Activated B cell treated with CpG ODN at 0.5 μM for 24 hours (primary cell): ENCODE measurements at places on chromosomes 4 and X.
A peak's percentile ranks its signal among the peaks of the same experiment; 100 is the strongest.

- DNase-seq = no peak
These were observed 4.2 kb downstream of the HGFAC start for GRCh38 chr4:3445829-3446545.

DNA sequence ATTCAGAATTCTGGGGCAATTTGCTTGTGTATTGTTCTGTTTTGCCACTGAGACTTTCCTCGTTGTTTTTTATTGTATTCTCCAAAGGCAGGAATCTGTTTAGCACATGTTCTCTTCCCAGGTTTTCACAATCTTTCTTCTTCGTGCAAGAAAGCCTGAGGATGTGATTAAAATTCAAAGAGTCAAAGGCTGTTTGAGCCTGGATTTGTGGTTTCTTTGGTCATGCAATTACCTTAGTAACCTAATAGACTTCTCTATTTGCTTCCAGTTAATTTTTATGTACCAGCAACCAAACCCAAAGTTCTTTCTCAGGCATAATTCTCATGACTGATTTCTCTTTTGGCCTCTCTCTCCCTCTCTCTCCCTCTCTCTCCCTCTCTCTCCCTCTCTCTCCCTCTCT, 1420.1 kb upstream of the TENM3 start:
- no peak for DNase-seq

DNA sequence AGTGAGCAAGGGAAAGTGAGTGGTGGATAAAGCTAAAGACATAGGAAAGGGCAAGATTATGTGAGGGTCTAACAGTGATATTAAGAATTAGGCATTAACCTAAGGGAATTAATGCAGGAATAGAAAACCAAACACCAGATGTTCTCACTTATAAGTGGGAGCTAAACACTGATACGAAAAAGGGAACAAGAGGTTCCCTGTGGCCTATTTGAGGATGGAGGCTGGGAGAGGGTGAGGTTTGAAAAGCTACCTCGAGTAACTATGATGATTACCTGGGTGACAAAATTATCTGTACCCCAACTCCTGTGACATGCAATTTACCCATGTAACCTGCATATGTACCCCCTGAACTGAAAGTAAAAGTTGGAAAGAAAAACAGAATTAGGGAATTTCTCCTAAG, 79.0 kb downstream of the ANXA3 start:
- no peak for DNase-seq

- DNase-seq = no peak
These were observed 39.7 kb downstream of the AKAP4 start for GRCh38 chrX:50161127-50161526.

GRCh38 chrX:111207851-111208250, 62.4 kb downstream of the CAPN6 start:
- DNase-seq = no peak

- no peak for DNase-seq
These were observed 31.9 kb downstream of the SMIM14 start for GRCh38 chr4:39606747-39607146.

GRCh38 chr4:145496292-145496691, 14.6 kb downstream of the SMAD1 start:
- DNase-seq = no peak

DNA sequence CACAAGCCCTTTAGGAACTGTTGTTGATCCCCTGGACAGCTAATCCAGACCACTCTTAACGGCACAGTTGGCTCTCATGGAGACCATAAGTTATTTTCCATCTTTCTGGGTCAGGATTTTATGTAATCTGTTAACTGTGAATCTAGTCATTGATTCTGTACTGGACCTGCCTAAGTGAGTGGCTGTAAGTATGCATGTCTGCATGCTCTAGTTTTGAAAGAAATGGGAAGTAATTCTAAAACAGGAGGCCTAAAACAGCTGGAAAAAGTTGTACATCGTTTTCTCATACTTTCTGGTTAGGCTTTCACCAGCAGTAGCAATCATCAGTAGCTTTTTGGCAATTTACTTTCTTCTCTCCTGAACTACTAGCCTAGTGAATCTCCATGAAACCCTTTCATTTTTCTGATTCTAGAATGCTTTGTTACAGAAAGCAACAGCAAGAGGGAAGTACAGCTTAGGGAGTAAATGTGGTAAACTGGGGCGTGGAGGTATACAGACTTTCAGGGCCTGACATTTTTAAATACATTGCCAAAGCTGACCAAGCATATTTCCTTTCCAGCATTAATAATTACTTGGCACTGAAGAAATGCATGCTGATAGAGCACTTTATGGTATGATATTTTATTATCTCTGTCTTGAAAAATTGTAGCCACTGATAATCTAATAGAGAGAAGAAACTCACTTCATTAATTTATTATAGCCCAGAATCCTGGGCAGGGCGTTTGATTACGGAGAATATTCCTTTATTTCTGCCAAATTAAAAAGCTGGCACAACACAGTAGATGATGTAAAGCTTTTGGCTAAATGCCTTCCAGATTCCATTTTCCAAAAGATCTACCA, 202.7 kb downstream of the BANK1 start:
- DNase-seq = no peak

DNA sequence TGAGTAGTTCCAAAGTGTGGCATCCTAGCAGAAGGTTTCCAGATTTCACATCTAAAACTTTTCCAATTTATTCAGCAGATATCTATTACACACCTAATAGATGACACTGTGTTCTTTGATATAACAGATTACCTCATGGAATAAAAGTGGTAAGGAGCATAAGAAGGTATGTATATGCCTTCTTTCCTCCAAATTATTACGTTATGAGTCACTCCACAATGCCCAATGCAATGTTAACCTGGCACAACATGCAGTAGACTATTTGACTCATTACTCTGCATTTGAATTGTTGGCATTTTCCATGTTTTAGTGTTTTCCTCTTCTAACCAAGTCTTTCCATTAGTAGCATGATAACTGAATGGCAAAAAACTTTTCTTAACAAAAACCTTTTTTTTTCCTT, 383.6 kb downstream of the ADGRL3 start:
- DNase-seq = no peak

DNA sequence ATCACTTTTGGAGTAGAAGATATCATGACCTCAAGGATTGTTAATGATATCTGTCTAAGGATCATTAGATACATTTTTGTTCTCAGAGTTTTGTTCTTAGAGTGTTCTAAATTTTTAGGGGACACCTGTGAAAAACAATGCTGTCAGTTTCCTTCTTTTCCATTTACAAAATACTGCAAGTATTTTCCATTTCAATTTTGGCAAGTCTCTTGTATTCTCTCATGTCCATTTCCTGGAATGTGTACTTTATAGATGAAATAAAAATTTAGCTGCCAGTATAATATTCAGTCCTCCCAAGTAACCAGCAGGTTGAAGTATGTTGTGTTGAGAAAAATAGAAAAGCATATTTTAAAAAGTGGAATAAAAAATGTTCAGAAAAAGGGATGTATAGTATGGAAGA, 117.9 kb upstream of the HPGD start:
- no peak for DNase-seq

DNA sequence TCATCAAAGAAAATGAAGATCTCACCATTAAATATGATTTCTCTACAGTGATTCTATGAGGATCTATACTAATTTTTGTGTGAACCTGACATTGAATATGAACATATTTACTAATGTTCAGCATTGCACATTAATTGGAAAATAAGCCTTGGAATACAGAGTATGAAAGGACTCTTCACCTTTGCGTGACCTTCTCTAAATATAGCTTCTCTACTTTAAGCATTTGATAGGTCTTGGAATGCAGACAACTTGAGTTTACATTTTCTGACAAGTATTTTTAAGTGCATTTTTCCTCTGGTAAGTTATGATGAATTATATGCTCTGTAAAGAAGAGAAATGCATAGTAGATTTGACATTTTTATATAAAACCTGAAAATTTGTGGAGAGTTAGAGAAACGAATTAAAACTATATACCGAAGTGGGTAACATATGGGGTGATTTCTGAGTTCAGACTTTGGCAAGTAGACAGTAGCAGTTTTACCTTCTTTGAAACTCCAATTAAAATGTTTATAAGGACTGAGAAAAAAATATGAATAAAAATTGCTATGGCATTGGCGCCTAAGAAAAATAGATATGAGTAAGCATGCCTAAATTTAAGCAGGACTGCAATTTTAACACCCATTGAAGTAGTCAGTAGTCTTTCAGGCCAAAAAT, 371.9 kb downstream of the GABRG1 start:
- DNase-seq = no peak

GRCh38 chr4:182642831-182643230, 274.4 kb downstream of the DCTD start:
- DNase-seq = no peak

DNA sequence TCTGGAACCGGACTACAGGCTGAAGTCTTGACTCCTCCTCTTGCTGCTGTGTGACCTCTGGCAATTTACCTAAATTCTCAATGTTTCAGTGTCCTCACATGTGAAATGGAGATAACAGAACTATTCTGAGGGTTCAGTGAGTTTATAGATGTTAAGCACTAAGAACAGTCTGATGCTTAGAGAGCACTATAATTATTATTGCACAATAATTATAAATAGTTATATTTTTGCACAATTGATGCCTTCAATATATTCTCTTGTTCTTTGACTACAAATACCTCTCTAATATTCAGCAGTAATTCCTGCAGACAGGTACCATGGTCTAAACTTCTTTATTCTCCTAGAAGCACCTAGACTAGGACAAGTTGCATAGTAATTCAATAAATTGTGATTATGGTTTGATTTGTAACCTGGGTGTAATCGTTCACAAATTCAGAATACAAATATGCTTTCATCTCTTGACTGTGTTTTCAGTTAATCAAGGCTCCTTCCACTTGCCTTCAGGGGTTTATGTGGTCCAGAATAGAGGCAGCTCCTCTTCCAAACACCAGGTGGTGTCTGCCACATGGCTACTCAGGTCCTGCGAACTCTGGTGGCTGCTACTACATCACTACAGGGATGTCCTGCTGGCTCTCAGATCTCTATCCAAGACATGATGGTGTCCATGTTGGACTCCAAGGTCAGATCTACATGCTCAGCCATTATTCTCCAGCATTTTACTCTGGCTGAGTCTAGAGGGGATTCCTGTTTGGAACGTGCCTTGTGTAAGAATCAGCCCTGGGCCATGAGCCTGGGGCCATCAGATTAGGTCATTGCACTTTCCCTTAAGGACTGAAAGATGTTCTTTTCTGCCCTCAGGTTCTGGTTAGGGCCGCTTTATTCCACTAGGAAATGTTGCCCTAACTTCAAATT, 103.4 kb downstream of the QRFPR start:
- no peak for DNase-seq

DNA sequence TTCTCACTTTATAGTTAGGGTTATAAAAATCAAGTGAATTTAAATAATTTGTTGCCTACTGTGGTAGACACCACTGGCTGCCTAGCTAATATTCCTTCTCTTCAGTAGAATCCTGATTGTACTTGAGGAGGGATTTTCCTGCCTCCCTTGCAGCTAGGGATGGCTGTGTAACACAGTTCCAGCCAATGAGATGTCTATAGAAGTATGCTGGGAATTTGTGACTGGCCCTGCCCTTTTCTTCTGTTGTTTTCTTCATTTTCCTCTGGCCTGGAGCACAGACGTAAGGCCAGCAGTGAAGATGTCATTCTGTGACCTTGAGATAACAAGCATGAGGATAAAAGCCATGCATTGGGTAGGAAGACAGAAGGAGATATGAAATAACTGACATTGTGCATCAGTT, 145.1 kb downstream of the MGST2 start:
- no peak for DNase-seq

- DNase-seq = no peak
These were observed 73.9 kb downstream of the HTRA3 start for GRCh38 chr4:8343262-8343966.

GRCh38 chrX:112840382-112841113, at the start of gene AMOT:
TSS of gene AMOT (minus strand) at chrX:112840831. CDS start at chrX:112823126, 17,705 bp downstream.
- peak; percentile 51 for DNase-seq

DNA sequence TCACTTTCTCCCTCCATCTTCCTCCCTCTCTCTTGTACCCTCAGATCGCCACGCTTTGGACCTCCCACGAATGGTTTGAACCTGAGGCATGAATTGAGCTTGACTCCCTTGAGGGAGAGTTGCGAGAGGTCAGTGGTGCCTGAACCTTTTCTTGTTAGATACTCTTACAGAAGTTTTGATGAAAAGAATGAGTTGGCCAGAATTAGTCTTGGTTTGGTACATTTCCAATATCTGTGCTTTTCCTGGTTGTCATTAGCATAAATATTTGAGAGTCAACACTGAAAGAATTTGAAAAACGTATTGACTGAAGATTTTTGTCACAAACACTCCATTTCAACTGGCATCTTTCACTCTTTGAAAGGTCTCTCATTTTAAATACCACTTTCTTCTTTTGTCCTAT, 510.6 kb upstream of the DIPK2B start:
- no peak for DNase-seq

- peak; percentile 0 for DNase-seq
These were observed 45.2 kb downstream of the HTRA3 start for GRCh38 chr4:8314691-8315255.

DNA sequence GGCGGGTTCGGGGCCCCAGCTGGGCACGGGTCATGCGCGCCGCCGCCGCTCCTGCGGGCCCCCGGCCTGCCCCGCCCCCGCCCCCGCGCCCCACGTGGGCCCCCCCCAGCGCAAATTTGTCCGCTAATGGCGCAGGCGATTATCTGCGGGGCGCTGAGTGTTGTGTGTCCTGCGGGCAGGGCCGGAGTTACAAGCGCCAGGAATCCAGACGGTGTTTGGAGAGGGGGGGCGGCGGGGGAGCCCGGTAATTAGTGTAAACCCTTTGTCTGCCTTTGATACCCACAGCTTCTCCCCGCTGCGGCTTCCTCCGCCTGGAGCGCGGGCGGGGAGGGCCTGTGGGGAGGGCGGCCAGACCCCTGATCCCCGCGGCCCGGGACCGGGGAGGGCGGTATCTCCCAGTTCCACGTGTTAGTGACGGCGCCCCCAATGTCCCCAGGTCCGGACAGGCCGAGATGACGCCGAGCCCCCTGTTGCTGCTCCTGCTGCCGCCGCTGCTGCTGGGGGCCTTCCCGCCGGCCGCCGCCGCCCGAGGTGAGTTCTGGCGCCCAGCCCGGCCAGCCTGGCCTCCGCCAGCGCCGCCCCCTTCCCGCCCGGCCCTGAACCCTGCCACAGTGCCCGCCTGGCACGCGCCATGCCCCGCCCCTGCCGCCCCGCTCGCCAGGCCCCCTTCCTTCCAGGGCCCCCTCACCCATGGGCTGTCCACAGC, 761 bp downstream of the FGFRL1 start:
- DNase-seq = no peak

DNA sequence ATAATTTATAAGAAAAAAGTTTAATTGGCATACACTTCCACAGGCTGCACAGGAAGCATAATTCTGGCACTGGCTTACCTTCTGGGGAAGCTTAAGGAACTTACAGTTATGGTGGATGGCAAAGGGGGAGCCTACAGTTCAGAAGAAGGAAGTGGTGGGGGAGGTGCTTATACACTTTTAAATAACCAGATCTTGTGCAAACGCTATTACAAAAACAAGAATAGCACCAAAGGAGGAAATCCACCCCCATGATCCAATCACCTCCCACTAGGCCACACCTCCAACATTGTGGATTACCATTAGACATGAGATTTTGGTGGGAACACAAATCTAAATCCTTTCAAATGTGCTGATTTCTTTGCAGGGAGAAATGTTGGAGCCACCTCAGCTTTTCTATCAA, 287.7 kb downstream of the CPXCR1 start:
- no peak for DNase-seq

- no peak for DNase-seq
These were observed 48.5 kb downstream of the MAMLD1 start for GRCh38 chrX:150411656-150412055.

GRCh38 chr4:953574-953915, 19.8 kb downstream of the DGKQ start:
- DNase-seq = no peak

- no peak for DNase-seq
These were observed 69.3 kb upstream of the IL2 start for GRCh38 chr4:122525865-122526264.
